T-cell (primary cell): ENCODE measurements at places on chromosomes 6 and 20. TPM values are rescaled to one million over a fixed set of nuclear protein-coding genes. Genes with fewer than 3 reads are reported as not detected.

The SLC22A7 gene
- not detected for total RNA-seq

The MYBL2 gene
- total RNA-seq, result 1.3 TPM

The JAG1 gene
- total RNA-seq, result 0.56 TPM

The MOCS3 gene
- total RNA-seq, result 7.6 TPM

The CALHM5 gene
- total RNA-seq, result not detected

The ID4 gene
- not detected for total RNA-seq

The ULBP2 gene
- 0.20 TPM for total RNA-seq

The CFAP61 gene
- not detected for total RNA-seq

GRCh38 chr6:79672631-79673111 is 41.5 kb downstream of the SH3BGRL2 start:
- no peak for DNase-seq

GRCh38 chr20:1861347-1861976 is 33.7 kb upstream of the SIRPA start:
- DNase-seq, result no peak

DNA sequence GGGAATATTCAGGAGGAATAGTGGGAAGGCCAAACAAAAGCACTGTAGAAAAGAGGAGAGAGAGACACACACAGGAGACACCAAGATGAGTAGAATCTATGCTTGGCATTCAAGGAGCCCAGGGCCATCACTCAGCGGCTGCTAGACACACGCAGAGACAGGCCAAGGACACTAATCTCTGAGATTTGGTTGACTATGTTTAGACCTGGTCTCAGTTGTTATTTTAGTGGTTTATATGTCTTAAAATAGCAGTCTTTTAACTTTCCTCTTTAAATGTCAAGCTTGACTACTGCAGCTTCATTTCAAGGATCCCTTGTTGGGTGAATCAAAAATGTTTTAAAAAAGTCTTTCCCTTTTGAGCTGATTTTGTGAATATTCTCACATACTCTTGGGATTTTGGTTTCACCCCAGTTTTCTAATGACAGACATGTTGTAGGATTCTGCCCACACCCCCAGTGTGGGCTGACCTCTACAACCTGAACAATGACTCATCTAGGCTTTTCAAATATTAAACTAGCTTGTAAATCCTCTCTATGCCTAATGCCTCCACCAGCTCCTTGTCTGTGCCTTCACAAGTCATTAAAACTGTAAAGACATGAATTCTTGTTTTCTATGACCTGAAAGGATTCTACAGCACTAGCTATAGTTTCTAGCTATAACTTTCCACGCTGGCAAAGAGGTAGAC is 142.7 kb upstream of the EXOC2 start:
- no peak for DNase-seq

GRCh38 chr20:47428851-47429336 is 72.4 kb upstream of the ZMYND8 start:
- DNase-seq, result no peak

- no peak for DNase-seq
Observed at GRCh38 chr20:42749556-42749955, 440.1 kb downstream of the PTPRT start.

DNA sequence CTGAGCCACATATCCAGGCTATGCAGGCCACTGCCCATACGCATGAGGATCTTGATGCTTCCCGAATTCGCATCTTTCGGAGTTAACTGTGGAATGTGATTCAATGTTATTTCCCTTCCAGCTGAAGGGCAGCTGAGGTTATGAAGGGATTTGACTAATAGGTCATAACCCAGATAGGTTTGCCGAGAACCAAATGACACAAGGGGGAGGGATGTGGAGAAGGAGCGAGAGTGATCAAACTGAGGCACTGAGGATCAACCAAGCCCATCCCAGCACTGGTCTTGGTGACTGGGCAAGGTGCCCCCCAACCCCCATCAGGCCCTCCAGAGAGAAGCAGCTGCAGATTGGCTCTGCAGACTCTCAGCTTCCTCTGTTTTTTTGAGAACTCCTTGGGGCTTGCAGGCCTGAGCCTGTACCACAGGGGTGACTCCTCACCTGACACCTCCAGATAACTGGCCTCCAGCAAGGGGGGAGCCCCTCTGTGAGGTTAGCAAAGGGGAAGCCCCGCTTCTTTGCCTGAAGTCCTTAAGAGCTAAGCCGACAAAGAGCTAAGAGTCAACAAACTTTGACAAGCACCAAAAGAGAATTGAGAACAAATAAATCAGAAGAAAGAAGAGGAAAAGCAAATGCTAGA is 185.9 kb downstream of the PDE7B start:
- no peak for DNase-seq

DNA sequence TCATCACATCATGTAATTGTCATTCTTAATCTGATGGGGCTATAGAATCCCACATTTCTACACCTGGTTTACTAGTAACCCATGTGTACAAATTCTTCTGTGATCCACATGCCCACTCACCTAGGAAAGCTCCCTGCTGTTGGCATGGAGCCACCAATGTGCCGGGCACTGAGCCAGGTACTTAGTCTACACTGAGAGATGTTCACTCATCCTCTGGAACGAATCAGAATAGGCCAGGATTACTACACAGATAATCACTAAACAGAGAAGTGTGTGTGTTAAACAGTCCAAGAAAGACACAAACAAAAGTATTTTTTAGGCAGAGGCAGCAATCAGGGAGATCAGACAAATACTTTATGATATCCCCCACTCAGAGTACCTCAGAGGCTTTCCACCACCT is 193.2 kb upstream of the VGLL2 start:
- DNase-seq, result no peak

DNA sequence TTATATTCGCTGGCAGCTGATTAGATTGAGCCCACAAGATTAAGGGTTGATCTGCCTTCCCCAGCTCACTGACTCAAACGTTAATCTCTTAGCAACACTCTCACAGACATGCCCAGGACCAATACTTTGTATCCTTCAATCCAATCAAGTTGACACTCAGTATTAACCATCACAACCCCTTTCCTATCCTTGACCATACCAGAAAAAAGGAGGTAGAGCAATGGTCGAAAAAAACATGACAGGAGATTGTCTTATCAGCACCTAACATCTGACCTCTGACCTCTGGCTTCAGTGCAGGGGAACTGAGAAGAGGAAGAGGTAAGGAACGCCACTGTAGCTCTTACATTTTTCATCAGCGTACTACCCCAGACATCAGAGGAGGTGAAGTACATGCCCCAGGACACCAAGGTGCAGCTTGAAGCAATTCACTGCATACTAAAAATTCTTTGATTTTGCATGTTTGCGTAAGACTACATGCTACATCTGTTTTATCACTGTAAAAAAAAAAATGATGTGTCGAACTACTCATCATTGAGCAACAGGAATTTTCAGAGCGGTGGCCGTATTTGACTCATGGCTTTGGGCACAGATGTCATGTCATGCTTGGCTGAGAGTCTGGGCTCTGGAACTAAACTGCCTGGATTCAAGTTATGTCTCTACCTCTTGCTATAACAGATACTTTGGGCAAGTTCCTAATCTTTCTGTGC is 188.0 kb upstream of the TAB2 start:
- no peak for DNase-seq

- no peak for DNase-seq
Observed at GRCh38 chr20:37922016-37922415, 19.1 kb downstream of the VSTM2L start.

- no peak for DNase-seq
Observed at GRCh38 chr20:7601431-7601830, 338.8 kb downstream of the HAO1 start.

- no peak for DNase-seq
Observed at GRCh38 chr6:44251576-44252524, 4.9 kb downstream of the HSP90AB1 start.

DNA sequence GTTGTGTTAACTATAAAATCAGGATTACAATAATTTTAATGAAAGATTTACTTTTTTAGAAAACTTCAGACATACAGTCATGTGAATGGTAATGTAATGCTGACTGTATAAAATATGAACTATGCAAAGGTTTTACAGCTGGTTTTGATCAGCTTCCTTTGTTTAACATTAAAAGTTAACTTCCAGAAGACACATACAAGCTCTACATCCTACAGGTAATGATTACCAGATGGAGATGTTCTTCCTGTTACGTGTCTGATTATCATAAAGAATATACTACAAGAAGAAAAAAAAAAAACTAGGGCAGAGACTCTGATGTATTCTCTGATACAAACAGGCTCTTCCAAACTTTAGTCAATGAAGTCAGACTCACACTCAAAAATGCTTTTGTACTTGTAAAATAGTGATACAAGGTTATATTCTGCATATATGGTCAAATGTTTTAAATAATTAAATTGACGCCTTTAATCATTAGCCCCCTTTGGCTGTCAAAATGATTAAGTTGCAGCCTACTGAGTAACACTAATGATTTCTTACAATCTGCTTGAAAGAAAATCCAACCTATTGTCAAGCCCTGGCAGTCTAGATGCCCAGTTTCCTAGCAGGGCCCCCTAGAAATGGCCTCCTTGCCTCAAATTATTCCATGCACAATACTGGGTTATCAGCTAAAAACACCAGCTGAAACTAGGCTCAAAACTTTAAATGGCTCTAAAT is 251.8 kb upstream of the RUNX2 start:
- DNase-seq, result no peak

DNA sequence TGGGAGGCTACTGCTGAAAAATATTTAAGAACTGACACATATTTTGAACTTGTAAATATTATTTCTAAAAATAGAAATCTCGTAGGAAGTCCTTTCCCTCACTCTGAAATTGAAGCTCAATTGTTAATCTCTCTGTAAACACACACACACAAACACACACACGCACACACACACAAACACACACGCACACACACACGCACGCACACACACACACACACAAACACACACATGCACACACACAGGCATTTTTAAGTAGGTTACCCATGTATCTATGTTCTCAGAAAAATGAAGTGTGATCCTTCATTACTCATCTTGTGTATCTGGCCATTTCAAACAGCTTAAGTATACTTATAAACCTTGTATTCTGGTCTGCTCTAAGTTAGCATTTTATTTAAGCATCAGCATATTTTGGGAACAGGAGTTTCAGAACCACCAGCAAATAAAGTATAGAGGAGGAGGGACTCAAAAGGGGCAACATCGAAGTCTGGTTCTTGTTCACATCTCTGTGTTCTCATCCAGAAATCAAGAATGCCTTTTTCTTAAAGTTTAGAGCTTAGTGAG is 11.6 kb downstream of the CCN6 start:
- DNase-seq, result no peak

GRCh38 chr6:113833537-113833936 is 23.6 kb upstream of the MARCKS start:
- no peak for DNase-seq
